NCI-H1436 treated with DMSO at 0.1 percent for 48 hours (cell line): ENCODE measurements at places on chromosomes 7 and 10.

- no peak for DNase-seq
Observed at GRCh38 chr7:31516680-31517502, 3.0 kb downstream of the ITPRID1 start.

- DNase-seq, result peak; percentile 44
Observed at GRCh38 chr7:81499262-81500116, 270.4 kb downstream of the HGF start.

DNA sequence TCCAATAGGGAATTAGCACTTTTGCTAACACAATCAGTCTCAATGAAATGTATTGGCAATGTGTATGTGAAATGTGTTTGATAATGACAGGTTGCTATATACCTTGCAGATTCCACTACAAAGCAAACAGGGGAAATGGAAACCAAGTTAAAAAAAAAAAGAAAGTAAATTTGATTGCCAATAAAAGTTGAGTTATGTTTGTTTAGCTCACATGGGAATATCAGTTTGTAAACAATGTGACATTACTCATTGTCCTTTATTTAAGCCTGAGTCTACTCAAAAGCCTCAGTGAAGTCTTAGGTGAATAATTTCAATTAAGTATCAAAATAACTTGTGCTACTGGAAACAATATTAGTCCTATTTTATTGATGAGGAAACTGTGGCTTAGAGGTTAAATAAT lies 285.2 kb downstream of the CACNA2D1 start:
- no peak for DNase-seq

DNA sequence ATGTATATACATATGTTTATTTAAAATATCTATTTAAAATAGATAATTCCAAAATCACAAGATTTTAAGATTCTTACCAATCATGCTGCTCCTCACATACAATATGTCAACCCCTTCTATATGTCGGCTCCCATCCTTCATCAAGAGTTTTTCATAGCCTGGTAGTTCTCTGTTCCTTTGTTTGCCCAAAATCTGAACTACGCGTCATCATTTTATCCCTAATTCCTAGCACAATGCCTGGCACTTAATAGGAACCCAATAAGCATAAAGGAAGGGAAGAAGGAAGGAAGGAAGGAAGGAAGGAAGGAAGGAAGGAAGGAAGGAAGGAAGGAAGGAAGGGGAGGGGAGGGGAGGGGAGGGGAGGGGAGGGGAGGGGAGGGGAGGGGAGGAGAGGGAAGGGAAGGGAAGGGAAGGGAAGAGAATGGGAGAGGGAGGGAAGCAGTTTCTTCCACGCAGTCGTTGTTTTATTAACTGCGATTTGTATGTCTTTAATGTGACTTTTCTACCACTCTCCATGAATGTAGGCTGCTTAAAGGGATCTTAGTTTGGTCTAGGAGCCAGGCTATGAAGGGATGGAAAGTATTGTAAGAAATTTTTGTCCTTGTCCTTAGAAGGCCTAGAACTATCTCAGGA lies 83.3 kb upstream of the PCGF5 start:
- DNase-seq, result no peak

DNA sequence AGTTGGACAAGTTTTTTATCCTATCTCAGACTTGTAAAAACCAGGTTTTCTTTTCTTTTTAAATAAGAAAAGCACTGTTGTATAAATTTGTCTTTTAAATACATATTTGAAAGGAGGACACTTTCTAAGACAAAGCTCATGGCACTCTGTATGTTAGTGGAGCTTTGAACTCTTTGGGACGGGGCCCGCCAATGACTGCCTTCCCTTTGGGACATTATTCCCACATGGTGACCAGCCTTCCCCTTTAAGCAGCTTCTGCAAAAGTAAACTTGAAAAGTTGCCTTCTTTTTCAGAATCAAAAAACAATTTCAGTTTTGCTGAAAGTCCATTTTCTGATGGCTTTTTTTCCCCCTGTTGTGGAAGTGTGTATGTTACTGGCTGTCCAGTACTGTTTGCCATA lies 1.8 kb downstream of the CUX1 start:
- DNase-seq, result no peak

DNA sequence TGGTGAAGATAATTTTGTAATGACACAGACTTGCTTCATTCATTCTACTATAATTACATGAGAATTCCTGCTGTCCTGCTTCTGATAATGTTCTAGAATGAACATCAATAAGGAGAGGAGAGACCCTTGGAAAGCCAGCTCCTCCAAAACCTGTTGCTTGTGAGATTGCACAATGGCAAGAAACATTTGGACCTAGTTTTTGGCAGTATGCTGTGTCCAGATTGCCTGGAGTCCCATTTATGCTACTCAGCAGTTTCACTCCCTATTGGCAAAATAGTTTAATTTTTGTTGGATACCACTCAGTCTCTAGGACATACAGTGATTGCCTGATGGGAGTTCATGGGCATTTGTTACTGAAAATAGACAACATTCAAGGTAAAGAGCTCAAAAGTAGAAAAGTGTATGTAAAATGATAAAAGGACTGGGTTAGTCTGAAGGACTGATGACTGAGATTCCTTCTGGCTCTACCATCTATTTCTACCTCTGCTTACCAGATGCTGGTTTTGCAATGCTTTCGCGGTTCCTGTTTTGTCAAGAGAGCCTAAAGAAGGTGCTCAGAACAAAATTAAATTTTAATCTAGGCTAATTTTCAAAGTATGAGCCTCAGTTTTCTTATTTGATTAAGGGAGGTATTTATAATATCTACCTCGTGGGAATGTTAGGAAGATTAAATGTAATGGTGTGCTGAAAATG lies 8.0 kb upstream of the ACTR3B start:
- DNase-seq, result no peak

- no peak for DNase-seq
Observed at GRCh38 chr7:33237036-33237435, 107.7 kb downstream of the BBS9 start.

GRCh38 chr7:111867348-111867931 lies 305.1 kb upstream of the IMMP2L start:
- DNase-seq, result no peak

DNA sequence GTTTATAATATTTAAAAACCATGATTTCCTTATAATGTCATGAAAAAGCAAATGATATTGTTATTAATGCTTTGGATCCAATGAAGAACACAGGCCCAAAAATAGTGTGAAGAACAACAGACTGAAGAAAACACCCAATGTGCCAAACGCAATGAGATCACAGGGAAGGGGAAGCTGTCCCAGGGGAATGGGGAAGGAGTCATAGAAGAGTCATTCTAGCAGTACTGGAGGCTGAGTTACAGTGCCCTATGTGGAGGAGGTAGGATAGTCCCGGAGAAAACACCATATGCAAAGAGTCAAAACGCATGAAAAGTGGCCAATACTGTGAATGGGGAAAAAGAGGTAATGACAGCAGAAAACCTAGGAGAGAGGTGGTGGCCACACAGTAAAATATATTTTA lies 50.9 kb downstream of the TPK1 start:
- no peak for DNase-seq

DNA sequence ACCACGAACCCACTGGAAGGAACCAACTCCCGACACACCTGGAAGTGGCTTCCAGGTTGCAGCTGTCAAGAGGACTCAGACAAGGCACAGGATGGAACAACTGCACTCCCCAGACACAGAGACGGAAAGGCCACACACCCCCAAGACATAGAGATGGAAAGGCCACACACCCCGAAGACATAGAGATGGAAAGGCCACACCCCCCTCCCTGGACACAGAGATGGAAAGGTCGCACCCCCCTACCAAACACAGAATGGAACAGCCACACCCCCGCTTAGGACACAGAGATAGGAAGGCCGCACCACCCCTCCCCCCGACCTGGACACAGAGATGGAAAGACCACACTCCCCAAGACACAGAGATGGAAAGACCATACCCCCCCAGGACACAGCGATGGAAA lies 7.6 kb downstream of the ZNF511 start:
- no peak for DNase-seq

- no peak for DNase-seq
Observed at GRCh38 chr10:23238015-23238414, 45.9 kb downstream of the PTF1A start.

DNA sequence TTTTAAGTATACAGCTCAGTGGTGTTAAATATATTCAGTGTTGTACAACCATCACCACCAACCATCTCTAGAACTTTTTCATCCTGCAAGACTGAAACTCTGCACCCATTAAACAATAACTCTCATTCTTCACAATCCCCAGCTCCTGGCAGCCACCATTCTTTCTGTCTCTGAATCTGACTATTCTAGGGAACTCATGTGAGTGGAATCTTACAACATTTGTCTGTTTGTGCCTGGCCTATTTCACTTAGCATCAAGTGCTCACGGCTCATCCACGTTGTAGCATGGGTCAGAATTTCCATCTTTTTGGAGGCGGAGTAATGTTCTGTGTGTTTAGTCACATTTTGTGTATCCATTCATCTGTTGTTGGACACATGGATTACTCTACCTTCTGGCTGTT lies 40.8 kb upstream of the PFKFB3 start:
- DNase-seq, result no peak

DNA sequence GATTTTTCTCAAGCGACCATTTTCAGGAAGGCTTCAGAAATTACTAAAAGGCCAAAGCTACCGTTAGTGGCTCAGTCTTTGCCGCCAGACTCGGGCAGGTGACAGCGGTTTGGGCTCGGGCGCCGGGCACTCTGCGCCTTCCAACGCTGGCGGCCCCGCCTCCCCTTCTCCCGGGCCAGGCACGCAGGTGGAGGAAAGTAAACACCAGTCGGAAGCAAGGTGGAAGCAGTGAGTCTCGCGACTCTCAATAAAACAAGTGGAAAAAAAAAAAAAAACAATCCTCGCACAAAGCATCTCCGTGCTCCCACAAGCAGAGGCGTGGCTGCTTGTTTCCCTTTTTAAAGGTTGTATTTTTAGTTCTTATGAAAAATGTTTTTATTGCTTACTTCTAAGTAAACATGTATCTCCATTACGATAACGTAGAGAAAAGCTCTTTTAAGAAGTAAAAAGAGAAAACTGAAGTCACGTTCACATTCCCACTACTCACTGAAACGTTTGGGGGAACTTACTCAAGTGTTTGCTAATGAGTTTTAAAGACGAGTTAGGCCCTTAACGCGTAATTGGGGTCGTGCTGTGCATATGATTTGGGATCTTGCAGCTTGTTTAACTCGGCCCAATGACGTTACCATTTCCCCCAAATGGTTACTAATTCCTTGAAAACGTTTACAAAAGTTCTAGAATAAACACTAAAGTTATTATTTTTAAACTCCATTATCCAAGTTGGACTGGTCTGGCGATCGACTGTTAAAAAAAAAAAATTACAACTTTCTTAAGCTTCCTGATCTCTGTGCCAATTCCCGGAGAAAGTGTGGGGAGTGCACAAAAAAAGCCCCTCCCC lies 864 bp downstream of the CDCA7L start:
- no peak for DNase-seq

- no peak for DNase-seq
Observed at GRCh38 chr7:94426980-94427875, 32.5 kb downstream of the COL1A2 start.

DNA sequence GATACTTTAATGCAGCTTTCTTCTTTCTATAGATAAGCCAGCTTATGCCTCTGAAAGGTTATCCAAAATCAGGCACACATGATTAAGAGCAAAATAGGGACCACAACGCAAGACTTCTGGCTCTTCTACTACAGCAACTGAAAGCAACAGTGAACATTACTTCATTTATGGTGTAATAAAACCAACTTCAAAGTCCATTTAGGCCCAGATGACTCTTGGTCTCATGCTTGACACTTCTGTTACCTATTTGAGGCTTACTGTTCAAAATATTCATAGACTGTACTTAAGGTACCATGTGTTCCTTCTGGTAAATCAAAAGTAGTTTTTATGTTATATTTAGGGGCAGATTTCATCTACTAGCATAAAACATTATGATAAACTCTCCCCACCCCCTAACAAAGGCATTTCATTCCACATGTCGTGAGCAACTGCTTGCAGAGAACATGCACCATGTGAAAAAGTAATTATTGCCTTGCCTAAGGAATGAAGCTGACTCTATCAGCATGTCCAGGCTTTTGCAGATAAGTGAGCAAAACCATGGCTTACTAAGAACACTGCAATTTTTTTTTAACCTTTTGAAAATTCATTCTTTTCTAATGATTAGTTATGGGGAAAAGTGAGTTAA lies 154.9 kb upstream of the ITGB1 start:
- DNase-seq, result no peak

- DNase-seq, result no peak
Observed at GRCh38 chr7:51253157-51253556, 63.5 kb downstream of the COBL start.

GRCh38 chr7:145543242-145543641 lies 573.4 kb upstream of the CNTNAP2 start:
- no peak for DNase-seq

- no peak for DNase-seq
Observed at GRCh38 chr10:44259090-44259874, 125.6 kb downstream of the CXCL12 start.

GRCh38 chr10:6327961-6328698 lies 125.4 kb downstream of the PFKFB3 start:
- DNase-seq, result no peak

- DNase-seq, result no peak
Observed at GRCh38 chr10:89207801-89208551, 859 bp upstream of the CH25H start.

GRCh38 chr10:46250898-46251856 lies 35.6 kb upstream of the ANTXRL start:
- DNase-seq, result no peak

DNA sequence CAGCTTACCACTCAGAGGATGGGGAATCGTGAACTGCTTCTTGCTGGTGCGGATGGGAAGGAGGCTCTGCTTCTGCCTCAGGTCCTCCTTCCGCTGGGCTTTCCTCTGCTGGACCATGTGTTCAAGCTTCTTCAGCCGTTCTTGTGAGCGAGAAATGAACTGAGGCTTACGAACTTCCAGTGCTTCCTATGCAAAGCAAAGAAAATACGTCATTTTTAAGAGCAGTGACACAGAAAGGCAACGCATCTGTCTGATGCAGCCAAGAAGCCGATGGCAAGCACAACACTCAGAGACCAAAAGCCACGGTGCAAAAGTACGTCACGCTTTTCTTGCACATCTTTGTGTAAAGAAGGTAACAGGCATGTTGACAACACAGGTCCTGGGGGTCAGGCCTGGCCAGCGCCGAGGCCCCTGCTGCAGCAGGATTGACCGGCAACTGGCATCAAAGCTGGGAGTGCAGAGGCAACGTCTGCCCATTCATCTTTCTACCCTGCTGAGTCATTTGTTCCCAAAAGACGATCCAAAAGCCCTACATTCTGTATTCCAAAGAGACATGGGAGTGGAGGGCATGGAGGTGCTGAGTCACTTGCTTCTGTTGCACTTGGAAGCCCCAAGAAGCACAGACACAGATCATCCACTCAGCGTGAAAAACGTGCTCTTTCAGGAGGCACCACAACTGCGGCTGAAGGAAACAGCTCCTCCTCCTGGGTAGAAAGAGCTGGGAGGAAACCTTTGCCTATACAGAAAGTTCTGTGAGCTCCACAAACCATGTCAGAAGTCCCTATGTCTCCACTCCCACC lies 71.0 kb upstream of the ADAM12 start:
- DNase-seq, result no peak
